ENCODE measurements at places on chromosomes 6 and 20.

GRCh38 chr6:14765106-14765505 lies 480.8 kb upstream of the JARID2 start:
- no peak for DNase-seq

DNA sequence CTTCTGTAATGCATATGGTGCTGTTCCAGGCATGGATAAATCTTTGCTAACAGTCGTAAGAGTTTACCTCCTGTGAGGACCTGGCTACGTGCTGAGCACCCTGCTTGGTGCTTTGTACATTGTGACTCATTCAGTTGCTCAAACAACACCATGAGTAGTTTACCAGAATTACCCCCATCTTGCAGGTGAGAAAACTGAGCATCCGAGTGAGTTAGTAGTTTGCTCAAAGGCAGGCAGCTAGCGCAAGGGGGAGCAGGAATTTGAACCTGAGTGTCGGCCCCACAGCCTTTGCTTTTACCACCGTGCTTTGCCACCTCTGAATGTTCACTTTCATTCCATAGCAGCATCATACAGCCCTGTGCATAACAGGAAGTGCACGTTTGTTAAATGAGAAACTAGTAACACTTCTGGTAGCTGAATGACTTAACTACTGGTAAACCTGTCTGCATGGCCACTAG lies 121.9 kb downstream of the MTHFD1L start:
- DNase-seq = no peak

DNA sequence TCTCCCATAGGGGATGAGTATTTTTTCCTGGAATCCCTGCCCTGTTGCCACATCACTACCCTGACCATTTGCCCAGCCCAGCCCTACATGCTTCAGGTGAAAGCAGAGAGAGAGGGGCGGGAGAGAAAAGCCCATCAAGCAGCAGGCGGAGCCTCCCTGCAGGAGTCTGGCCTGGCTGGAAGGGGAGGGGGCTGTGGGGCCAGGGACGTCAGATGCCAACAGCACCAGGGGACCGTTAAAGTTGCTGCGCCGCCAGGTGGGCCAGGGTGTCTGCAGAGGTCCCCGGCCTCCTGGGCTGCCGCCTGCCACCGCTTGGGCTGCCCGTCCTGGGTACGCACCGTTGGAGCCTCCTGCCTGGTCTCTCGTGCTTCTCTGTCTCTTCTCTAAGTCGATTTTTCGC lies 757 bp upstream of the R3HDML start:
- no peak for DNase-seq

DNA sequence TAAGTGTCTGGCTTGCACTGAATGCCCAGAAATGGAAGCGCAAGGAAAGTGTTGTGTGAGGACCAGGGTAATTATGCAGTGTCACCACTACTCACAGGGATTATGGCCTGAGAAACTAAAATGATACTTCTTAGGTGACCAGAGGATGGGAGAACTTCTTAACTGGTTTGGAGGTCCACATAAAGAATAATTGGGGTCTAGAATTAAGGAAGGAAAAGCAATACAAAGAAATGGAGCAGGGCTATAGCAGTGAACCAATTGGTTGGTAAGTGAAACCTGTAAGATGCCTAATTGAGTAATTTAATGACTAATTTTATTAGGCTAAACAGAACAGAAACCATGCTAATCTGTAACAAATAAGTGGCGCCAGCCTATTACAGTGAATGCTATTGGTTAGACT lies 5.3 kb downstream of the TSPYL4 start:
- no peak for DNase-seq

DNA sequence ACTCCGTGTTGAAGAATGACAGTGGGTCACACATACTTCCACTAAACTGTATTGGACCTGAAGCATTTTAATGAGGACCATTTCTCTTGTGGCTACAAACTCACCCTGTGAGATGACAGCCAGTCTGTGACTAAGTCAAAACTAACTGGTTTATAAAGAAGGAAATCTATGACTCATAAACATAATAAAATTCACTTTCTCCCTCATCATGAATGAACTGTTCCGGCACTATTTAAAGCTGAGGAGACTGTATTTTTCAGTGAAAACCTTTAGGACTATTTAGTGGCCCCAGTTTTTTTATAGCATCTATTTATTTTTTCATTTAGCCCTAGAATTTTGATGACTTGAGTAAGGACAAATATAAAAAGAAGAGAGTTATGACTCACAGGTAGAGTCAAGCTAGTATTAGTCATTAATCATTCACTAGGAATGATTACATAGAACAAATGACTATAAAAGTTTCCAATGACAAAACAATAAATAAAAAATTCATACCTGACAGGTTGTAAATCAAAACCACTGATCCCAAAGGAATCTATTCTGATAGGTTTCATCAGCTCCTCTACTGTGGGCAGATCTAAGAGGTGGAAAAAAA lies 34.2 kb downstream of the CEP162 start:
- no peak for DNase-seq

- no peak for DNase-seq
Observed at GRCh38 chr20:2691127-2691526, 1.5 kb upstream of the EBF4 start.

- no peak for DNase-seq
Observed at GRCh38 chr6:70370496-70370895, 42.8 kb upstream of the FAM135A start.

DNA sequence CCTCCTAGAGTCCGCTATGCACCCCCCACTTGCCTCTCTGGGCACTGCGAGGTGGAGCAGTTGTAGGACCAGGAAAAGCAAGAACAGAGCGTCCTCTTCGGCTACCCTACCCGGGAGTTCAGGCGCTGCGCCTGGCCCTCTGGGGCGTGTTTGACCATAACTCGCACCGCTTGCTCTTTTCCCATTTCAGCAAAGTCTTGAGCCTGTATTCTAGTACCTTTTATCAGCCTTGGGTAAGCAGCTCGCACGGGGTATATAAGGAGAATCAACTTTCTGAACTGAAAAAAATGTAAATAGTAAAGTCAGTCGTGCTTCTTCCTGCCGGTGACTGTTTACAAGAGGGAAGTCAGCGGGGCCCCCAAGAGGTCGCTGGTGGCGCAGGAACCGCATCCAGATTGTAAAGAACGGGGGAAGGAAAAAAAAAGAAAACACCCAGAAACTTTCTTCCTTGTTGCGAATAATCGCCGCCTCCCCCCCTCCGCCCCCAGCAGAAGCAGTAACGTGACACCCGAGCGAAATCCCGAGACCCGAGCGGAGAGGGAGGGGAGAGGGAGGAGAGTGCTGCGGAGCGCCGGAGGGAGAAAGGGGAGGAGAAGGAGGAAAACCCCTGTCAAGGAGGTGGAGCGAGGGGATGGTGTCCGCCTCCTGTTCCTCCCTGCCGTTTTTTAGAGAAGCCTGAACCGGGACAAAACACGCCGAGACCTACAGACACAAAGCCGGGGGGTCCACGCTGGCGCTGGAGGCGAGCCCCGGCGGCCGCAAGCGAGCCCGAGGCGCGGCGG lies at the start of gene UST:
UST (plus strand) TSS at position 668 of the 782 bp plus-strand sequence. CDS start 401 bp downstream, outside the sequence.
- peak; percentile 71 for DNase-seq

DNA sequence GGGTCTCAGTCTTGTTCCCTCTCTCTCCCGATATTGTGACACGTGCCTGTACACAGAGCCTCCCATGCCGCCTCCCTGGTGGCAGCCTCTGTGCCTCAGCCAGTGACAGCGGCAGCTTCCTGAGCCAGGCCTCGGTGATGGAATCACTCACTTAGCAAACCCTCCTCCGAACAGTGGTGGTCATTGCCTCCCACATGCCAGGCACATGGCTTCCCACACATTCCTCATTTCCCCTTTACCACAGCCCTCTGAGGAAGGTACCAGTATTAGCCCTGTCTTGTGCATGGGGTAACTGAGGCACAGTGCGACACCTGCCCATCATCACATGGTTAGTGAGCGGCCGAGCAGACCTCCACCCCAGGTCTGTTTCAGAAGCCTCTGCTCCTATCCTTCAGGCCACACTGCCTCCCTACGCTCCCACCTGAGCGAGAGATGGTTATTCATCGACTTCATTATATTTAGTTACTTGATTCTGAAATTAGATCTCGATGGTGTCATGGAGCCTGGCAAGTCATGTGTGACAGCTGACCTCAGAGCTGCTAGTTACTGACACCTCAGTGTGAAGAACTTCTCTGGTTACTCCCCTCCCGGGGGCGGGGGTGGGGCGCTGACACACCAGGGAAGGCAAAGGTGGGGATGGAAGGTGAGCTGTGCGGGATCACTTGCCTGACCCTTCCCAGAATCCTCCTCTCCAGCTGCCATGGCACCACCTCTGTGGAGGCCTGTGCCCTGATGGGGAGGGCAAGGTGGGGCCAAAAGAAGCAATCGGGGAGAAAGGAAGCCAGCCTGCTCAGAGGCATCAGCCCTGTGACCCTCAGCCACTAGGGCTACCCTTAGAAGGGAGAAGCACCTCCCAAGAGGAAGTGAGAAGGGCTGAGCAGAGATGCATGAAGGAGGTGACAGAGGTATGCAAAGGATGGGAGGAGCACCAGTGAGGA lies 17.9 kb downstream of the MDGA1 start:
- DNase-seq = no peak

DNA sequence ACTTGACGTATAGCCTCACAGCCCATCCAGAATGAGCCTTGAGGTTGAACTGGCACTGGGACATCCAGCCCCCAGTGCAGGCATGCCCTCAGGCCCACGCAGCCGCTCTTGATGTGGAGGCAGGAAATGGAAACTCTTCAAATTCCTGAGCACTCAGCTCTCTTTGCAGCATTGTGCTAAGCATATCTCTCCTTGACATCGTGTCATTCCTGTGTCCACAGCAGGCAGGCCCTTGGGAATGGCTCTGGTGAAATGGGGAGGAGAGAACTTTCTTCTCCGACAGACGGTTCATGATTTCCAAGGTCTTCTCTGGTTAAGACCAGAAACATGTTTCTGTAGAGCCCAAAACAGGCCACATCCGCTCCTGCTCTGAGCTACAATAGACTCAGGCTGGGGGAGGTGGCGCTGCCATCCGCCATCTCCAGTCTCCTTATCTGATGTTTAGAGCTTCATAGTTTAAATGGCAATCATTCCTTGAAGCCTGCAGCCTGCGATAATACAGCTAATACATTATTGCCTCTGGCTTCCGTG lies 248.8 kb downstream of the CDH4 start:
- DNase-seq = no peak

DNA sequence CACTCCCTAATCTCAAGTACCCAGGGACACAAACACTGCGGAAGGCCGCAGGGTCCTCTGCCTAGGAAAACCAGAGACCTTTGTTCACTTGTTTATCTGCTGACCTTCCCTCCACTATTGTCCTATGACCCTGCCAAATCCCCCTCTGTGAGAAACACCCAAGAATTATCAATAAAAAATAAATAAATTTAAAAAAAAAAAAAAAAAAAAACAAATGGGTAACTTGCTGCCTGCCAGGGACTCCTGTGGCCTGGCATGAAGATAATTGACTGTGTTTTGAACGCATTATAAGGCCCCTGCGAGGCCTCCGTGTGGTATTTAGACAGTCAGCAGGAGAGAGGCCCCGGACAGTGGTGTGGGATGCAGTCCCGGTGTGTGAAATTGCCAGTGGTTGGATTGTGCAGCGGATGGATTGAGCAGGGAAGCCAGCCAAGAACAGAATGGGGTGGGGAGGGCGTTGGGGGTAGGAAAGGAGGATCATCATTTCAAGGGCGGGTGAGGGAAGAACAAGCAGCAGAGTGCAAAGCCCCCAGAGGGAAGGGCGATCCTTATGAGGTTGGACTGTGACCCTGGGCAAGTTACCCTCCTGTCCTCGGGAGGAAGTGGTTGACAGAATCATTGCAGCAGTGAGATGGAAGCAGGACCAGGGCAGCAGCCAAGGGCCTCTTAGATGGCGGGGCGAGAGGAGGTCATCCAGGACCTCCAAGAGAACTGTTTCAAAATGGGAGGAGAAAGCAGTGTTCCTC lies 43.3 kb downstream of the PPARD start:
- DNase-seq = no peak

- DNase-seq = no peak
Observed at GRCh38 chr20:55052459-55052858, 577.1 kb downstream of the DOK5 start.

GRCh38 chr6:80689716-80690395 lies 583.4 kb downstream of the BCKDHB start:
- DNase-seq = no peak

GRCh38 chr6:91660893-91661292 lies 1074.0 kb upstream of the MAP3K7 start:
- DNase-seq = no peak

DNA sequence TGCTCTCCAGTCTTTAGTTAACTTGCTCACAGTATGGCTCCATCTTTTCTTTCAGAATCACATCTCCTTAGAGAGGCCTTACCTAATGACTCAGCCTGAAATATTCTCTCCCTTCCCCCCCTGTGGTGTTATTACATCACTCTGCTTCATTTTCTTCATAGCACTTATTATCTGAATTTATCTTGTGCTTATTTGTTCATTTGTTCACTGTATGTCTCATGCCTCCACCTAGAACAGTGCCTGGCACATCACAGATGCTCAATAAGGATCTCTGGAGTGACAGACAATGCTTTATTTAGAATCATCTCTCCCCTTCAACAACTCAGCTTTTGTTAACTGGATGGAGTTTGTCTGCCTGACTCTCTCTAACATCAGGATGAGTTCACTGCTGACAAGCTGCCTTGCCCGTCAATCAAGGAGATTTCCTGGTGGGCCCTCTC lies 96.6 kb upstream of the MAN1A1 start:
- DNase-seq = peak; percentile 58

- no peak for DNase-seq
Observed at GRCh38 chr20:44739942-44740341, 5.7 kb upstream of the KCNK15 start.

- no peak for DNase-seq
Observed at GRCh38 chr20:17640146-17640874, 41.7 kb downstream of the RRBP1 start.

- DNase-seq = no peak
Observed at GRCh38 chr6:142635130-142635529, 309.8 kb downstream of the HIVEP2 start.

GRCh38 chr6:67615796-67616195 lies 1019.3 kb upstream of the ADGRB3 start:
- DNase-seq = no peak

DNA sequence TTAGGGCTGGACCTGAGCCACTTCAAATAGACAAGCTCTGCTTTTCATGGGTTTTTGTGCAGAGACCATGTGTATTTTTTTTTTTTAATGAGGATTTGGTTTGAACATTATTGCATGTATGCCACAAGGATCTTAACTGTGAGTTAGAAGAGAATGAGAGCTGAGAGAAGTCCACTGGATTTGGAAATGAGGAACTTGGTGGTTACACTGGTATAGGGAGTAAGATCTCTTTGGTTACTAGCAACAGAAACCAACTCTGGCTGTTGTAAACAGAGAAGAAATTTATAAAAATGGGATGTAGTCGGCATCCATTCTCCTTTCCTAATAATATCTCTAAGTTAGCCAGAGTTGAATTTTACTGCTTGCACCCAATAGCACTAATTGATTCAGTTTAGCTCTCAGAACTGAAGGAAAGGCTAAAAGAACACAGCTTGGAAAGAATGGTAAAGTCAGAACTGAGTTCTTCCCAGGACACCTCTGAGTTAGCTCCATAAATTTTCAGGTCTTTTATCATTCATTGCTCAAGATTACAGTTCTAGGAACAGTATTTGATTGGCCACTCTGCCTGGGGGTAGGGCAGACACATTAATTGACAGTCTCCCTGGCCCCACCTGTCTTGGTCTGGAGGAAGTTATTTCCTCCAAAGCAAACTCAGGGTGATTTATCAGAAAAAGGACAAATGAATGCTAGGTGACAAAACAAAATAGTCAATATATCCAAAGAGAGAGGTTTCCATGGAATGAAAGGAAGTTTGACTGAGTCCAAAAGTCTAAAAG lies 3.9 kb upstream of the WFDC2 start:
- no peak for DNase-seq

Data from globus pallidus (tissue), 1 donor.